Activated T-helper 2 cell treated with anti-CD3 and anti-CD28 coated beads, Interferon-gamma antibody, Interleukin-2, Interleukin-4, amounts not matched to agents 10 μg/mL and 5 μg/mL and 100 μg/mL, durations not matched to agents 14 hours and 24 hours and 36 hours (primary cell): ENCODE measurements at places on chromosomes 12 and 14. TPM values are rescaled to one million over a fixed set of nuclear protein-coding genes. Genes with fewer than 3 reads are reported as not detected.

DNA sequence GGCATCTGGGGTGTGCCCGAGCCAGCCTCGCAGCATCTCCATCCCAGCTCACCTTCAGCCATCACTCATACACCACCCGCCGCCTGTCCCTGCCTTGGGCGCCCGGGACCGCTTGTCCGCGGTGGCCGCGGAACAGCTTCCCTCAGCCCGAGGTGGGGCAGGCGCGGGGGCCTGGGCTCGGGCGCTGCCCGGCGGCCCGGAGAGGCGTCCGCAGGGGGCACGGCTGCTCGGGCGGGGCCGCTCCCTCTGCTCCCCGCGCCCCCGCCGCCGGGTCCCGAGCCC is 430 bp downstream of the SLC41A2 start:
- no peaks in the 10 kb centered on the region for H3K36me3 ChIP-seq
- DNase-seq: peak; percentile 13
- peak overlapping the region; percentile 67 for H3K27ac ChIP-seq
- peaks cover 24% of the 10 kb centered on the region for H3K4me1 ChIP-seq
- H3K4me3 ChIP-seq: peak overlapping the region; percentile 78

The PLD4 gene
- total RNA-seq: 0.16 and 0.23 TPM in 2 replicates

- no peak for DNase-seq
- no peaks in the 10 kb centered on the region for H3K4me1 ChIP-seq
- H3K36me3 ChIP-seq: no peaks in the 10 kb centered on the region
- no peaks in the 10 kb centered on the region for H3K27me3 ChIP-seq
- no peak overlapping the region for H3K4me3 ChIP-seq
Observed at GRCh38 chr14:88632512-88632911, 69.7 kb downstream of the ZC3H14 start.

DNA sequence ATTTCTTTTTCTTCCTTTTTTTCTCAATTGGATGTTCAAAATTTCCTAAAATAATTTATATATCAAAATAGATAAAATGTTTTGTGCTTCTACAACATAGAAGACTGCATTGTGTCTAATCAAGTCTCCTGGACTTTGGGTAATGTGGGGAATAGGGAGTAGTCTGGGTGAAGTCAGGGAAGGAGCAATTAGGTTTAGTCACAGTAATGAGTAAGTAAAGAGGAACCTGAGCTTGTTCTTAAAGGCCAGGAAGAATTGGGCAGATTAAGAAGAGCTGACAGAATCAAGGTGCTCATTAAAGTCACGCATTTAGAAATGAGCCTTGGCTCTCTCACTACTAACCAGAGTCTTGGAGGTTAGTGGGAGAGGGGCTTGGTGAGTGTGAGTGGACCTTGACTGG is 233.3 kb upstream of the SSTR1 start:
- H3K4me1 ChIP-seq: no peaks in the 10 kb centered on the region
- no peaks in the 10 kb centered on the region for H3K36me3 ChIP-seq
- H3K27ac ChIP-seq: no peak overlapping the region
- no peak for DNase-seq
- H3K4me3 ChIP-seq: no peak overlapping the region

- no peak overlapping the region for H3K4me3 ChIP-seq
- no peaks in the 10 kb centered on the region for H3K27me3 ChIP-seq
- H3K36me3 ChIP-seq: no peaks in the 10 kb centered on the region
- H3K27ac ChIP-seq: no peak overlapping the region
- DNase-seq: no peak
- H3K4me1 ChIP-seq: peaks cover 2% of the 10 kb centered on the region
Observed at GRCh38 chr14:96094211-96094610, 55.0 kb downstream of the C14orf132 start.

GRCh38 chr12:70639535-70639934 is 2.3 kb upstream of the PTPRB start:
- no peaks in the 10 kb centered on the region for H3K36me3 ChIP-seq
- no peak for DNase-seq
- H3K27me3 ChIP-seq: peaks cover 5% of the 10 kb centered on the region
- no peaks in the 10 kb centered on the region for H3K4me1 ChIP-seq
- no peak overlapping the region for H3K27ac ChIP-seq

- no peaks in the 10 kb centered on the region for H3K4me1 ChIP-seq
- no peak overlapping the region for H3K4me3 ChIP-seq
- H3K36me3 ChIP-seq: no peaks in the 10 kb centered on the region
- DNase-seq: no peak
- no peak overlapping the region for H3K27ac ChIP-seq
Observed at GRCh38 chr12:77161944-77162343, 96.6 kb upstream of the E2F7 start.
